ENCODE measurements at places on chromosomes 1 and 21.

- DNase-seq = no peak
Measured at GRCh38 chr1:17292299-17293160, 15.5 kb upstream of the PADI4 start.

GRCh38 chr1:114292194-114292593, 138.5 kb upstream of the SYT6 start:
- DNase-seq = no peak

DNA sequence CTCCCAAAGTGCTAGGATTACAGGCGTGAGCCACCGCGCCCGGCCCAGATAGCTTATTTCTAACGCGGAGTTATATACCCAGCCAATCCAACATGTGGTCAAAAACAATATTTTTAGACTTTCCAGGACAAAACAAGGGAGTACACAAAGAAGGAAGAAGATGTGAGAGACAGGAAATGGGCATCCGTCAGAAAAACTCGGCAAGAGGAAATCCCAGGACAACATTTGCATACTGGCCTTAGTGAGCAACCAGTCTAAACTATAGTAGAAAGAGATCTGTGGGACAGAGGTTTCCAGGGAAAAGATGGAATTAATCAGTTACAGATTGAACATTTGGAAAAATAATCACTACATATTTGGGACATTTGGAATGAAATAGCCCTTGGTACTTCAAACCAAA, 11.4 kb downstream of the ARMH1 start:
- DNase-seq = no peak

DNA sequence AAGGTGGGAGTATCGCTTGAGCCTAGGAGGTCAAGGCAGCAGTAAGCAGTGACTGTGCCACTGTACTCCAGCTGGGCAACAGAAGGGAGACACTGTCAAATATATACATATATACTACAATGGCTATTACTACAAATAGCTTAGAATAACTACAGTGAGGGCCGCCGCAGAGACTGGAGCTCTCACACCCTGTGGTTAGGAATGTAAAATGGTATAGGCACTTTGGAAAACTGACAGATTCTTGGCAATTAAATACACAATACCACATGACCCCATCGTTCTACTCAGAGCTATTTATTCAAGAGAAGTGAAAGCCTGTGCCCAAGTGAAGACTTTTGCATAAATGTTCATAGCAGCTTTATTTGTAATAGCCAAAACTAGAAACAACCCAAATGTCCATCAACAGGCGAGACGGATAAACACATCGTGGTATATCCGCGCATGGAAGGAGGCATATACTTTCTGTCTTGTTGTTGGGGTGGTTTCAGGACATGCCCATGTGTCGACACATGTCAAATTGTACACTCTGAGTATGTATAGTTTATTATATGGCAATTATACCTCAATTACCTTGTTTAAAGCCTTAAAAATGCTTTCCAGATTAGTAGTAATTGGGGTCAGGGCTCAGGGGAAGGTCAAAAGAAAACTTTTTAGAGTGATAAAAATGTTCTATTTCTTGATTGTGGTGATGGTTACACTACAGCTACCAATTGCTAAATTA, 123.4 kb downstream of the RIPK4 start:
- peak; percentile 69 for DNase-seq

- DNase-seq = peak; percentile 99
Measured at GRCh38 chr1:246005067-246005466, 502.0 kb downstream of the SMYD3 start.

DNA sequence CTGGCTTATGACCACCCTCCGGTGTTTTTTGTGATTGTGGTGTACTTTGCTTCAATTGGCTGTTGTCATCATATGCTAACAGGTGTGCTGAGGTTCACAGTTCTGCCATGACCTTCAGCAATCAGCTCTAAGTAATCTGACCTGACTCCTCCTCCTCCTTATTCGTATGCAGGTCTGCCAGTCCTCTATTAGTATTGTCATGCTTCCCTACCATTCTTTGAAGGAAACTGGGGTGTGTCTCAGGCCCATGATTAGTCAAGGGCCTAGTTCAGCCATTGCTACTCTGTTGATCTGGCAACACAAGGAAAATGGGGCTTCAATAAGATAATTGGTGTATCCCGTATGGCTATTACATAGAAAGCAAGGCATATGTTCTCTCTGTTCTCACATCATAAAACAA, 332.3 kb upstream of the DPYD start:
- no peak for DNase-seq

DNA sequence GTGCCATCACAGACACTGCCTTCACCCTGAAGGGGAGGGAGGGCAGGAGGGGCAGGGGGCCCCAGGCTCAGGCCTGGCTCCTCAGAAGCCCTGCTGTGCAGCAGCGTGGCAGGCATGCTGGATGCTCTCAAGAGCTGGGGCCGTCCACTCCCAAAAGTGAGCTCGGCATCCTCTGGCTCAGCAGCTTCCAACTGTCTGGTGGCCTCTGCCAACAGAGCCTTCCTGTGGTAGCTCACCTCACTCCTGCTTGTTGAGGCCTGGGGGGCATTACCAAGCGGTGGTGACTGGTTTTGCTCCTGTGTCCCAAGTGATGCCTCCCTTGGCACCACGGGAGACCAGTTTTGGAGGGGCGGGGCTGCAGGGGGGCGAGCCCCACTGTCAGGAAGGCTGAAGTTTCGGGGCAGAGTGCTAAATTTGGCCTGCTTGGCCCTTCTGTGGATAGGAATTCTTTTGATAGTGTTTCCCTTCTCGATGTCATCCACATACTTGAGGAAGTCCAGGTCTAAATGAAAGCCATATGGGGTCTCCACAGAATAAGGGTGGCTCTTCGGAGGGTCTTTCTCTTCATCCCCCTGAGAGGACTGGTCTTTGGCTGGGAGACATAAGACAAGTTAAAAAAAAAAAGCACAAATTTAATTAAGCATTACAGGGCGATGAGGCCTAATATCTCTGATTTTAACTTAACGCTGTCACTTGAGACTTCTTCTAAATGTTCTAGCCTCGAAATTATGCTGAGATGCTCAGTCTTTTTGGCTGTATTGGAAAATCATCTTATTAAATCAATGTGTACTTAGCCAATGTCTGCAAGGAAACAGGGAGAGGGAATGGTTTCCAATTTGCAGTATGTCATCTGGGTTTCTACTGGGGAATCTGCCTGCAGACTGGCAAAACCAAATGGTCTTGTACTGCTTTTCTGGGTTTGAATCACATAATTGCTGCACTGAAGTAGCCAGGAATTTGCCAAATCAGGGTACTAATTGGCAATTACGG, 44.4 kb downstream of the KANK4 start:
- no peak for DNase-seq

- no peak for DNase-seq
Measured at GRCh38 chr1:104531990-104532389, 782.3 kb downstream of the AMY1C start.

- DNase-seq = no peak
Measured at GRCh38 chr1:41874903-41875411, 43.8 kb downstream of the HIVEP3 start.

- peak; percentile 96 for DNase-seq
Measured at GRCh38 chr1:202615501-202616354, 94.5 kb downstream of the SYT2 start.

GRCh38 chr1:102074874-102075273, 78.1 kb upstream of the OLFM3 start:
- no peak for DNase-seq

DNA sequence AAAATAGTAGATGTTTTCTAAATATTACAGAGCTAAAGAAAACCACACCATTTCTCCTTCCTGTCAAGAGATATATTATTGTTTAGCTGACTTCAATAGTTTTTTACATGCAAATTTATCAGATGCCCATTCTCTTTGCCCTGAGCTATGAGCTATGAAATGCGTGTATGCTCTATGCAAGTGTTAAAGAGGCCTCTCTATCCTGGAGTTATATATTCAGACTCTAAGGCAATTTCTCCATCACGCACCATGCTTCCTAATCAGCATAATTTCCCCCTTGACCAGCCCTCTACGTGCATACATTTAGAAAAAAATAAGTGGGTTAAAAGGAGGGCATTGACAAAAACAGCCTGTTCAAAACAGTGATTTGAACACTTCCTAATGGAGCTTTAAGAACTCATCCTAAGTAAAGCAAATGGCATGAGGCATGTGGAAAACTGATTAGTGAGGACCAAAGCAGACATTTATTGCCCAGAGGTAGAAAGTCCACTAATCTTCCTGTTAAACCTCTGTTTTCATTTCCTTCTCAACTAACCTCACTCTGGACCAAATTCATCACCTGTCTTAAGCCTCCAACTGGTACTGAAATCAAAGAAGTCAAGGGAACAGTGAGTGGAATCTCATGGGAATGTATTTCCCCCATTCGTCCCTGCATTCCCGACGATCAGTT, 565.8 kb upstream of the PKN2 start:
- no peak for DNase-seq

- no peak for DNase-seq
Measured at GRCh38 chr1:116508085-116508983, 62.5 kb downstream of the CD58 start.

DNA sequence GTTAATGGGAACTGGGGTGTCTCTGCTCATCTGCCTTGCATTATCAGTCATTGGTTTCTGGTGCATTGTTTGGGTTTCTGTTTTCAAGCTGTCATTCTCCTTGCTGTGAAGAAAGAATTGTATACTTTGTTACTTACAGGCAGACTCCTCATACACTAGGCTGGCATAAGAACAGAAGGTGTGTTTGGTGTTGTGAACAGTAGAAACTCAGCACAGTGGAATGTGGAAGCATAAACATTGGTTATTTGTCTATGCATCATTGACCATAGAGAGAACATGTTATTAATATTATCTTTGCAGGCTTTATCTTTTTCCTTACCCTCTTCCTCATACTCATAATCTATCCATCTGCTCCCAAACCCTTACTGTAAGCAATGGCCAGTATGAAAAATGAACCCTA, 18.2 kb downstream of the C1orf87 start:
- DNase-seq = no peak

- peak; percentile 7 for DNase-seq
Measured at GRCh38 chr1:24186993-24187790, at the start of gene IFNLR1. TSS of gene IFNLR1 (minus strand) at chr1:24187289. CDS start at chr1:24187248, 41 bp downstream.

DNA sequence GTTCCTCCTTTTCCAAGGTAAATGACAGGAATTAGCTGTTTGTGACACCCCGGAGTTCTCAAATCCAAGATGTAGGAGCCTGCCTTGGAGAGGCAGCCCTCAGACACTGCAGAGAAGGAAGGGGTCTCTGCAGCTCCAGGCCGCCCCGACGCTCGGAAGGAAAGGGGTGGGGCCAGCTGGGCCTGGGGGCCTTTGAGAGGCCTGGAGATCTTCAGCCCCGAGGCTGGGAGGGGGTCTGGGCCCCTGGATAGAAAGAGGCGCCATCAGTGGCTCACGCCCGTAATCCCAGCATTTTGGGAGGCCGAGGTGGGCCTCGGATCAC, 1.1 kb upstream of the TNFRSF18 start:
- no peak for DNase-seq

GRCh38 chr1:51219022-51219421, 17.1 kb upstream of the RNF11 start:
- DNase-seq = no peak

DNA sequence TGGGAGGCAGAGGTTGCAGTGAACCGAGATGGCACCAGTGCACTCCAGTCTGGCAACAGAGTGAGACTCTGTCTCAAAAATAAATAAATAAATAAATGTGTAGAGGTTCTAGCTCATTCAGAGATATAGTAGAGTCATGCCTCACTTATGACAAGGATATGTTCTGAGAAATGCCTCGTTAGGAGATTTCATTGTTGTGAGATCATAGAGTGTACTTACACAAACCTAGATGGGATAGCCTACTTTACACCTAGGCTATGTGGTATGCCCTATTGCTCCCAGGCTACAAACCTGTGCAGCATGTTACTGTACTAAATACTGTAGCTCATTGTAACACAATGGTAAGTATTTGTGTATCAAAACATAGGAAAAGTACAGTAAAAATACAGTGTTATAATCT, 155.3 kb upstream of the JUN start:
- DNase-seq = no peak

GRCh38 chr1:32775640-32776337, 41.4 kb downstream of the YARS1 start:
- DNase-seq = peak; percentile 90

- peak; percentile 74 for DNase-seq
Measured at GRCh38 chr1:27122652-27123051, 32.3 kb downstream of the SLC9A1 start.

GRCh38 chr1:98102345-98103030, 181.7 kb upstream of the DPYD start:
- DNase-seq = peak; percentile 28

GRCh38 chr1:151211972-151212705, 13.8 kb downstream of the PIP5K1A start:
- no peak for DNase-seq

DNA sequence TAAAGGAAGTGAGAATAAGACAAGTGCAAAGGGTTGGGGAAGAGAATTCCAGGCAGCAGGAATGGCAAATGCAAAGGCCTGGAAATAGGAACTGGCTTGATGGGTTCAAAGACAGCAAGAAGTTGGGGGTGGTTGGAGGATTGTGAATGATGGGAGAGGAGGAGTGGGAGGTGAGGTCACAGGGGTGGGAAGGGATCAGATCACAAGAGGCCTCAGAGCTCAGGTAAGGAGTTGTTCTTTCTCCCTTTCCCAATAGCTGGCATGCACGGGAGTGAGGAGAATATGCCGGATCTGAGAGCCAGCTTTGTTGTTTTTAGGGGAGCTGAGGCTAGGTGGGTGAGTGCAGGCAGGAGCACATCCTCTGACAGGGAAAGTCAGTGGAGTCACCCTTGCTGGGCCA, 94.0 kb upstream of the RAB3GAP2 start:
- DNase-seq = no peak

DNA sequence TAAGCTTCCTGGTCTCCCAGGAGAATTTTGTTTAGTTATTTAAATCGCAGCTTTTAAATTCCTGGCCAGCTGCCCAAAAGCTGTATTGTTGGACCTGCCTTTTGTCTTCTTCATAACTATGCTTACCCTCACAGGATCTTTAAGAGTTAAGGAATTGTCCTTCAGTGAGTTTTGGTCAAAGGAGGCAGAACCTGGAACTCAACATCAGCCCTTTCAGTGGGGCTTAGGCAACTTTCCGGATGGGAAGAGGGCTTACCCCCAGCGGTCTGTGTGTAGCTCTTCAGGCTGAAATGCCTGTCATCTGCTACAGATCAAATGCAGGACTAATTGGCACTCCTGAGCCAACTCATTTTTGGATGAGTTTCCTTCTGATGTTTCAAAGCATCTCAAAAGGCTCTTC, 402.6 kb downstream of the SIPA1L2 start:
- peak; percentile 35 for DNase-seq

- peak; percentile 59 for DNase-seq
Measured at GRCh38 chr21:21973806-21974205, 975.6 kb downstream of the NCAM2 start.

DNA sequence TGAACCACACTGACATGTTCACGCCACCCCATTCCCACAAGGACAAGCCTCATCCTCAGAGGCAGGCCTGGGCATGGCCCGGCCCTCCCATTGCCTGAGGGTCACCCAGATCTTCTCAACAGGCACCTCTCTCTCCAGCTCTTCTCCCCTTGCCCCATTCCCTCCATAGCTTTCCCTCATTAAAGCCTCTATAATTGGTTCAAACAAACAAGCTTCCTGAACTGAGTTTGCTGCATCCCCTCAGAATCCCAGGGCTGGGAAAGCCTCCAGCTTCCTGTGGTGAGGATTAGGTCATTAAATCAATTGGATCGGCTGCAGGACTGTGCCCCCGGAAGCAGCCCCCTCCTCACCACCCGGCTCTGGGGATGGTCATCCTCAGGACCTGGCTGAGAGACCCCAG, 18.9 kb downstream of the CTNNBIP1 start:
- peak; percentile 52 for DNase-seq

Measured in fibroblast of upper back skin (primary cell).